ENCODE measurements at places on chromosomes 2 and 18.

DNA sequence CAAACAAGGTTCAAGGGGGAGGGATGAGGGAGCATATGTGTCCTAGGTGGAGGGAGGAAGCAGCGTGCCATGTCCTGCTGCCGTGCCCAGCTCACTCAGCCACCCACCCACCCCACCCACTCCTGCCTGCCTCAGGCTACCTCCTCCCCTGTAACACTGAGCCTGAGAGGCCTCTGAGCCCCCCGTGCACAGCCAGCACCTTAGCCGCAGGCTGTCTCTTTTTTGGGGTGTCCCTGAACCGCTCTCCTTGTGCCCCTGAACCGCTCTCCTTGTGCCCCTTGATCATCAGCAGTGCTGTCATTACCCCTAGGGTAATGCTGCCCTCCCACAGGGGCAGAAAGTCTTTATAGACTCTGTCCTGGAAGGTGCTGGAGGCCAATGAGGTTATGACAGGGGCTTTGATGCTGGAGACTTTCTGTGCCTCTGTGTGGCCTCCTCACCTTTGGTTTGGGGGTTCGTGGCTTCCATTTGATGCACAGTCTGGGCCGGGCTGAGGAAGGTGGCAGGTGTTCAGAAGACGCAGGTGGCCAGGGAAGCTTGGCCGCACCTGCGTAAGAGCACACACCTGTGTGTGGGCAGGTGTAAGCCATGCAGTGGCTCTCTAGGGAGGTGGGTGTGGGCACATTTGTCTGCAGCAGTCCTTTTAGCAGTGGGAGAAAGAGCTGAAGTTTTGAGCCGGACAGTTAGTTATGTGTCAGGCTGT lies 140.0 kb downstream of the SEPTIN10 start:
- no peak for DNase-seq

GRCh38 chr2:230805353-230806017 lies 59.3 kb upstream of the ITM2C start:
- DNase-seq: no peak

- no peak for DNase-seq
Measured at GRCh38 chr18:51054764-51055163, 24.8 kb downstream of the SMAD4 start.

DNA sequence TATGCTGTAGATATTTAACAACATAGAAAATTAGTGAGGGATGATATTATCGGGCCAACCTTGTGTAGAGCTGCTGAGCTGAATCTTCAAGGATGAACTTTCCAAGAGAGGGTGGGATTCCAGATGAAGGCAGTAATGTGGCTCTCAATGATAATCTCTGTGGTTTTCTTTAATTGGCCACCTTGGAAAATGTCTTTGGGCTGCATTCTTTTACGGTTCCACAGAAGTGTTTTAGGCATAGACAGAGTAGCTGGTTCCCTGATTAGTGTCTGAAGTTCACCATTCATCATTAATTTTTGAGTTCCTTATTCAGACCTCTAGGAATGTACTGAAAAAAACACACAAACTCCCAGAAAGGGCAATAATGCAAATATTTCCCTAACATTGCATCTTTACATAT lies 1566.9 kb upstream of the PIK3C3 start:
- DNase-seq: no peak

- no peak for DNase-seq
Measured at GRCh38 chr2:239619369-239619768, 218.5 kb upstream of the HDAC4 start.

DNA sequence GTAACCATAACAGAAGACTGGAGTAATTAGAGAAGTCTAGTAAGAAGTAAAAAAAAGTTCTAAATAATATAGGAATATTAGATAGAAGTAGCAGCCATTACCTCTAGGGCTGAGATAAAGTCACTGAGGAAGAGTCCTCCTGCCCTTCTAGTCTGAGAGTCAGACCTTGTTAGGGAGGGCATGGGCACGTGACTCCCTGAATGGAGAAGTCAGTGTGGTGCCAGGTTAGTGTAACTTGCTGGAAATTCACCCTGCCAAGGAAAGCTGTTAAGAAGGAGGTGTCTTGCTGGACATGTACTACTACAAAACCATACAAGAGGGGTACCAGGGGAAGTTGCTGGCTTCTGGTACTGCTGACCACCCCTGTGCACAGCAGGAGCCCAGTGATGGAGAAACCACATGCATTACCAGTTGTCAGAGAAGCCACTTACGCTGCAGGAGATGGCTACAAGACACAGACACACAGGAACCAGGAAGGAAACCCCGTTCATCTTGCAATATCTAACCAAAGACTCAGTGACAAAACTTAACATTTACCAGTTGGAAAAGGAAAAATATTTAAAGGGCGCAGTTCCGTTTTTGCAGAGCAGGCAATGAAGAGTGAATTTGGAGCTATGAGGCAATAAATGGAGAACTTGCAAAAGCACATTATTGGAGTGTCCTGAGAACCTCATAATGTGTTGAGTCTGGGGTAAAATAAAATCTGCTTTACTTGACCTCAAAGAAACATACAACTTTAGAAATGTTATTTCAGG lies 77.2 kb upstream of the TLK1 start:
- no peak for DNase-seq

DNA sequence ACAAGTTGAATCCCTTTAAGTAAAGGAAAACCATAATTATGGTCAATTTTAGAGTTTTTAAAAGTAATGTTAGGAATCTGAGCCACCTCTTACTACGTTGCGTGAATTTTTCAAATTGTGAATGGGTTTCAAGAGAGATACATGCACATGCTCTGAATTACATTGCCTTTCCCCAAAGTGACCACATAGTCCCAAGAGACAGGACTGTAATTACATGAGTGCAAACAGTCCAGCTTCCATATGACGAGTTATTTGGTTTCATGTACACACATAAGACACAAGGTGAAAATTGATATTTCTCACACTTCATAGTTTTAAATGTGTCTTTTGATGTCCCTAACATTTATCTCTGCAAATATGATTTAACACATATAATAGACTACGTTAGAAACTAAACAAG lies 850.8 kb downstream of the LRP1B start:
- no peak for DNase-seq

- DNase-seq: no peak
Measured at GRCh38 chr2:36798724-36799123, 102.2 kb downstream of the VIT start.

- DNase-seq: no peak
Measured at GRCh38 chr2:152890736-152891135, 172.3 kb downstream of the ARL6IP6 start.

GRCh38 chr18:59705145-59705544 lies 7.9 kb upstream of the CCBE1 start:
- DNase-seq: no peak

DNA sequence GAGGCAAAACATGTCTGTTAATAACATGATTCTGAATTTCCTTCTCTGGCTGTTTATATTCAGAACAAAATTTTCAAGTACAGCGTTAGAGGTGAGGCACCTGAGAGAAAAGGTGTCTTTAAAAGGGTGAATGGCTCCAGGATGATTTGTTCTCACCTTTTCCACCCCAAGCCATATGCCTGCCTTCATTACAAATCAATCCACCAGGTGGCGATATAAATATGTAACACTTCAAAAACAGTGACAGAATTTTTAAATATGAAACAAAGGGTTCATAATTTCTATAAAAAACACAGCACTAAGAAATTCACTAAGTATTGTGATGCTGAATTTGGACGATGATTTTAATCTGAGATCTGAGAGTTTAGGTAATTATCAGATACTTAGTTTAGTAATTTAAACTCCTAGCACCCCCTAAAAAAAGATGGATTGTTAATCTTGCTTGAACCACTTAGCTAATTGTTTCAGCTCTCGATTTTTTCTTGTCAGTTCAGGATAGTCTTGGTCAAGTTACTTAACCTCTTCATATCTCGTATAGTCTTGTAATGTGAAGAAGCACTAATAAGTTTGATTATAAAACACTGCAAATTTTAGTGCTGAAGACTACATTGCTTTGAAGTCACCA lies 528.8 kb downstream of the CPS1 start:
- no peak for DNase-seq

DNA sequence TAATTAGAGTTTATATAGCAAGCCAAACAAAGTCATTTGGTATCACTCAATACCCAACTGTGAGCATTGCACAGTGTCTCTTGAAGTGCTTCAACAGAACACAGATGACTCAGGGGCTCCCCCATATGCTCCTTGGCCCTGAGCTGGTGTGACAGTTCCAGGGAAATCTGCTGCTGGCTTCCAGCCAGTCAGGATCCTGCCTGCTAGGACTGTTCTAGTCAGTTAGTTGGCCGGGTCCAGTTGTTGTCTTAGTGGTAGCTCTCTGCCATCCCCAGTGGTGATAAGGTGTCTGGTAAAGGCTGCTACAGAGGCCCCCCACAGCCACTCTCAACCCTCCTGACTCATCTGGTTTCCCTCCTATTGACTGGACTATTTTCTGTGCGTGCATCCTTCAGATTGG lies 100.3 kb downstream of the IRS1 start:
- no peak for DNase-seq

GRCh38 chr2:113180131-113180946 lies 6.6 kb downstream of the PSD4 start:
- no peak for DNase-seq

GRCh38 chr2:45390861-45391260 lies 220.2 kb downstream of the SRBD1 start:
- DNase-seq: no peak

DNA sequence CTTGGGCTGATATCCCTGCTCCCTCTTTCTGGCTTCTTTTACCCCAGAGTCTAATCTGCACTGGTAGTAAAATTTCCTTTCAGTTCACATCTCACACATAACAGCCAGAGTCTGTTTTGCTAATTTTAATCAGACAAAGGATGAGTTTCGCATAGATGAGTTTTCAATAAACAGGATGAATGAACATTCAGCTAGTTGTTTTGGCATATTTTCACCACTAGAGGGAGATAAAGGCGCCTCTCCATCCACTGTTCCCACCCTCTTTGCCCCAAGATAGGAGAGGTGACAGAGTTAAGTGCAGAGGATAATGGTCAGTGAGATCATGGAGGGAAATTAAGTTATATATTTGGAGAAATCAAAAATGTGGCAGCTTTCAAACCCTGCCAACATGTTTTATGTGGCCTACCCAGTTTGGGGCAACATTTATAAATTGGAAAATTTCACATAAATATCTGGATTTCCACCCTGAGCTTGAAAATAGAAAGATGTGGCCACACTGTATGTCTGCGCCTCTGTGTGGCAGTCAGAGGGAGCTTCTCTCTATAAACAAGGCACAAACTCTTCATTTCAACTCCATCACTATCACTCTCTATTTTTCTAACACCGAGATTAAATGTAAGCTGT lies 48.5 kb upstream of the DTNA start:
- DNase-seq: no peak

DNA sequence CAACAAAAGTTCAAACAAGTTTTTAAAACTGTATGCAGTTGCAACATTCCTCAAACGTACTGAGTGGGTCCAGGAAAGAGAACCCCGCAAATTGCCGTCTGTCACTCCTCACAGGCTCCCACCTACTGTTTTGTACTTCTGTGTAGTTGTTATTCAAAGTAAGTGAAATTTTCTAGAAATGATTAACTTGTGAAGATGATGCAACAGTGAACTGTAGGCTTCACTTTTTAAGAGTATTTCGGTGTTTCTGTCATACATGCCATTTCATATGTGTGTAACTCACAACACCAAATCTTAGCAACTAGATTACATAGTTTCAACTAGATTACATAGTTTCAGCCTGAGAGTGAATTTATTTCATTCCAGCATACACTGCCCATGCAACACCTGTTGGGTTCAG lies 226.0 kb upstream of the TANK start:
- no peak for DNase-seq

- DNase-seq: no peak
Measured at GRCh38 chr2:17791121-17791816, 25.0 kb upstream of the MSGN1 start.

GRCh38 chr2:120869730-120870466 lies 134.2 kb downstream of the GLI2 start:
- no peak for DNase-seq

GRCh38 chr2:176018708-176019107 lies 16.6 kb upstream of the LNPK start:
- DNase-seq: no peak

DNA sequence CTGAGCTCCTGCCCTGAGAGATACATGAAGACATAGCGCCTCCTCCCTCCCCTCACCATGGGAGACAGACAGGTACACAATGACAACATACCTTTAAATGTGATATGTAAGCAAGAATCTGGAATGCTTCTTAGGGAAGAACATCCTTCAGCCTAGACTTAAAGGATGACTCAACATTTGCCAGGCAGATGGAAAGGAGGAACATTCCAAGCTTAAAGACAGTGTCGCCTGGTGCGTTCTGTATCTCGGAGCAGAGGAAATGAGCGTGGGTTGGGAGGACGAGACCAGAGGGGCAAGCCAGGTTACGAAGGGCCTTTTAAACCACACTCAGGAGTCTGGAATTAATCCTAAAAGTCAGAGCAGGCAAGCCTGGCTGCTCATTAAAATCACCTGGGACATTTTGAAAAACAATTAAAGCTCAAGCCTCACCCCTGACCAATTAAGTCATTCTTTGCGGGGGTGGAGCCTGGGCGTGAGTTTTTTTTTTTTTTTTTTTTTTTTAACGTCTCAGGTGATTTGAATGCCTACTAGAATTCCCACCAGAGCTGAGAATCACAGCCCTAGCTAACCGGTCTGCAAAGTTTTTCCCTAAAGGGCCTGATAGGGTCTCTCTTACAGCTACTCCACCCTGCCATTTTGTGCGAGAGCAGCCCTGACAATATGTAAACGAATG lies 131.2 kb upstream of the SEC11C start:
- no peak for DNase-seq

DNA sequence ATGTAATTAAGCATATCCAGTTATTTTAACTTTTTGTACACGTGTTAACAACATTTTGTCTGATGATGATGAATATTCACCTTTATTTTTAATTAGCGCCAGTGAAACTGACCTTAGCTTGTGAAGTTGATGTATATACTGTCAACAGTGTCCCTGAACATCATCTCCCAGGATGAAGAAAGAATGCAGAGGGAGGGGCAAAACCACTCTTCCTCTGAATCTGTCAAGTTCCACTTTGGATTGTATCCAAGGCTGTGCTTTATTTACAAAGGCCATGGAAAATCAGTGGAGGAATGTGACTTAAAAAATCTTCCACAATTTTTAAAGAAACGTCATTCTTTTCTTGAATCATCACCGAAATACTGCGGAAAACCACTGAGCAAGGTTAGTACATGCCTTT lies 4.5 kb upstream of the RMDN2 start:
- DNase-seq: no peak

- no peak for DNase-seq
Measured at GRCh38 chr2:11082880-11083279, 72.4 kb upstream of the SLC66A3 start.

Measured in stimulated activated CD4-positive, alpha-beta T cell treated with anti-CD3 and anti-CD28 coated beads, TNF-alpha, amount 100 ng/mL, for 1 hour (primary cell).